Nephron progenitor cell (in vitro differentiated cells): ENCODE measurements at places on chromosomes 2 and 18.

GRCh38 chr2:172446474-172447063, 19.2 kb downstream of the ITGA6 start:
- no peak for DNase-seq

- no peak for DNase-seq
Measured at GRCh38 chr2:28360058-28360717, 32.5 kb upstream of the FOSL2 start.

GRCh38 chr2:5845798-5846330, 153.7 kb downstream of the SOX11 start:
- DNase-seq: no peak

- DNase-seq: no peak
Measured at GRCh38 chr2:225117051-225117716, 74.9 kb upstream of the DOCK10 start.

DNA sequence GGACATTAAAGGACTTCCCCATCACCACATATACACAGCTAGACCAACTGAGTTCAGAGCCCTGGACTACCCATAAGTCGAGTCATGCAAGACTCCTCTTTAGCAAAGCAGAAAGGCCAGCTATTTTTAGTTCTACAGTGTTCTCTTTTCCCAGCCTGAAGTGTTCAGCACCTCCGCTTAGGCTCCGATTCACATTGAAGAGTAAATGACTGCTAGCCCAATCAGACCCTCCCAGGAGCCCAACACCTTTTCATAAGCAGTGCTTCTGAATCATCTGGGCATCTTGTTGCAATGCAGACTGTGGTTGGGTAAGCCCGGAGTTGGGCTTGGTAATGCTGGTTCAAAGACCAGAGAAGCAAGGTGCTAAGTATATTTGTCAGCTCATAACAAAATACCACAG, 138.6 kb upstream of the MSH6 start:
- DNase-seq: no peak

- no peak for DNase-seq
Measured at GRCh38 chr2:150292807-150293206, 194.7 kb downstream of the RND3 start.

- no peak for DNase-seq
Measured at GRCh38 chr18:10312326-10313015, 142.0 kb upstream of the APCDD1 start.

DNA sequence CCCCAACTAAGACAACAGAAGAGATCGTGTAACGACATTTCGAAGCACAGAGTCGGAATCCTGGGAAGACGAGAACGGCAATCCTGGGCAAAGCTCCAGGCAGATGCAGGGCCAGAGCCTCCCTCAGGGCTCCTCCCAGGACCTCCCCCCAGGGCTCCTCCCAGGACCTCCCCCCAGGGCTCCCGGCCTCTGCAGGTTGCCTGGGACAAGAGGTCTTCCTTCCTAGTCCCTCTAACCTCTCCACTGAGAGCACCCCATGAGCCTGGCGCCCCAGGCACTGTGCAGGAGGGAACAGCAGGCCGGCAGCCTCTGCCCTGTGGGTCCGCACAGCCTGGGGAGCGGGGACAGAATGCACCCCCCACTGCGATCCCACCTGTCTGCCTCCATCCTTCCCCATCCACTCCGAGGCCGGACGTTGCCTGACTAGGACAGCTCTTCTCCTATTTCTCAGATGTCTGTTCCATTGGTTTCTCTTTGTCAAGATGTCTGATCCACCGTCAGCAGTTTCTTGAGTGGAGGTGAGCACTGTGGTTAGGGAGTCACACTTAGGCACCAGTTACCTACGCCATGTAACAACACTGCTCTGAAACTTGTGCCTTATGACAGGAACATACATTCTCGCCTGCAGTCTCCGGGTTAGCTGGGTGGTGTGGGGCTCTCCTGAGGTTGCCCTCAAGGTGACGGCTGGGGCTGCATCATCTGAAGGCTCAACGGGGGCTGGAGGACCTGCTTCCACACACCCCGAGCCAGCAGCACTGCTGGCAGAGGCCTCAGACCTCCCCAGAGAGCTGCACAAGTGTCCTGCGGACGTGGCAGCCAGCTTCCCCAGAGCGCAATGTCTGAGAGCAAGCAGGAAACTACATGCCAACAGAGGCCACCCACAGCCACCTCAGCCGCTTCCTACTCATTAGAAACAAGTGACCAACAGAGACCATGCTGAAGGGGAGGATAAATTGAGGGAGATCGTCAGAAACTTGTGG, 28.9 kb downstream of the ADI1 start:
- DNase-seq: no peak

DNA sequence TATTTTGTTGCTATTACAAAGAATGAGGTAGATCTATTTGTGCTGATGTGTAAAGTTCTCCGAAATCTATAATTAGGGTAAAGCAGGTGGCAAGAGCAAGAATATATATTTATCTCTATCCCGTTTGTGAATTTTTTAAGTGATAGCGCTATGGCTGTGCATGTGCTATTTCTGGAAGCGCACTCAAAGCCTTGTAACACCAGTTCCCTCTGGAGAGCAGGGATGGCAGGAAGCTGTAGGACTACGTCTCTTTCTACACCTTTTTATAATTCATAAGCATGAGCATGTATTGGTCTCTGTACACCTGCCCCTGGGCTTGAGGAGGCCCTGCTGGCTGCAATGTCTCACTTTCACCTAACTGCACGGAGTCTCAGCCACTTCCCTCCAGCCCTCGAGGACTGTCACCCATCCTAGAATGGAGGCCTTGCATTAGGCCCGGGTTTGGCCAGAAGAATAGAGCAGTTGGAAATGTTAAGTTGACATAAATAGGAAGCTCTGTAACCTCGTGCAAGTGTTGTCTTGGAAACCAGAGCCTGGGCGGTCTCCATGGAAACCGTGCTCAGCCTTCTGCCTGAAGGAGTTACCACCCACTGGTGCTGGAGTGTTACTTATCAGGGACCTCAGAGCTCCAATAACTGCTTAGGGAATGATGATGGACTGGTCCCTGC, 20.9 kb downstream of the ITM2C start:
- DNase-seq: peak; percentile 64

DNA sequence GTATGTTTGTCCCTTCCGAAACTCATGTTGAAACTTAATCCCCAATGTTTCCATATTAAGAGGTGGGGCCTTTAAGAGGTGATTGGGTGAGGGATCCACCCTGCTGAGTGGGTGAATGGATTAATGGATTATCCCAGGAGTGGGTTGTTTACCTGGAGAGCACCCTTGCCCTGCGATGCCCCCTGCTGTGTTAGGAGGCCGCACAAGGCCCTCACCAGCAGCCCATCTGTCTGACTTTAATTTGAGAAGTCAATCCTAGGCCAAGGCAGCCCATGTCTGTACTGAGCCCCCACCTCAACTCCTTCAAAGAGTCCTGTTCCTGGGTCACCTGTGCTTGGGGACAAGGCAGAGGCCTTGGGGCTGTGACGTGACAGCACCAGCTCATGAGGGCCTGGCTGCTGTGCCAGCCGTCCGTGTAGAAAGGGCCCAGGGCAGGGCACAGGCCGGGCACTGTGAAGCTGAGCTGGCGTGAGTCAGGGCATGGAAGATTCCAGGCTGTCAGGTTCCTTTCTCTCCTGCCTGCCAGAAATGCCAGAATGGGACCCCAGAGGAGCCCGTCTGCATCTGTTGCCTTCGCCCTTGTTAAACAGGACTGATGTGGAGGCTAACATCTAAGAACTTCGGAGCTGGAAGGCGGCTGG, 21.3 kb upstream of the TAF1B start:
- DNase-seq: no peak

GRCh38 chr2:236705295-236706105, 135.9 kb downstream of the ACKR3 start:
- DNase-seq: no peak

- DNase-seq: no peak
Measured at GRCh38 chr2:14569294-14569693, 63.2 kb upstream of the LRATD1 start.

DNA sequence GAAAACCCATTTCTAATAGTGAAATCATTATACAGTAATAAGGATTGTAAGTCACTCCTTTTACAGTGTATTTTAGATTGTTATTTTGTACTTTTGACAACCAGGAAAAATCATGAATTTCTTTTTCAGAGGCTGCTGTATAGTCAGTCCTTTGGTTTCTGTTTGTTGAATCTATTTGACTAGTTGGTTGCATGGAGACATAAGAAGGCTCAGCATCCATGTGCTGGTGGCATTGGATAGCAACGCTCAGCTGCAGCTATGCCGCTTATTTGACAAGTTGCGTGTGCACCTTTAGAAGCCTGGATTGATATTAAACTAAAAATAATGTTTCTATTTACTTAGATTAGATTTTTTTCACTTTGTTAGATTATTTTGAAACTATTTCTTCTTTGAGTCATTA, 254.1 kb upstream of the SYT4 start:
- DNase-seq: no peak

DNA sequence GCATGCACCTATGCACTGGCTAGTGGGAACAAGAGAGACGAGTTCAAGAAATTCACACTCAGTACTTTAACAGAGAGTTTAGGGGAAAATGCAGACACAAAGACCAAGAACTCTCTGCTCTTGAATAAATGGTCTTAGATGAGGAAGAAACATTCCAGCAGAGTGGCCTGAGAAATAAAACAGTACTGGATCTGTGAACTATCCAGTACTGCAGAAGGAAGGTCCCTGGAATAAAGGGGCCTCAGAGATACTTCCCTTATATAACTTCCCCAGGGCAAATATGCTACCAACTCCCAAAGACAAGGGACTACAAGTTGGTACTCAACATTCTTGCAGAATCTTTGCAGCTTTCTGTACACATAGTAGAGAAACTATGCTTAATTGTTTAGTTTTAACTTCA, 70.9 kb upstream of the ARL5A start:
- DNase-seq: no peak

DNA sequence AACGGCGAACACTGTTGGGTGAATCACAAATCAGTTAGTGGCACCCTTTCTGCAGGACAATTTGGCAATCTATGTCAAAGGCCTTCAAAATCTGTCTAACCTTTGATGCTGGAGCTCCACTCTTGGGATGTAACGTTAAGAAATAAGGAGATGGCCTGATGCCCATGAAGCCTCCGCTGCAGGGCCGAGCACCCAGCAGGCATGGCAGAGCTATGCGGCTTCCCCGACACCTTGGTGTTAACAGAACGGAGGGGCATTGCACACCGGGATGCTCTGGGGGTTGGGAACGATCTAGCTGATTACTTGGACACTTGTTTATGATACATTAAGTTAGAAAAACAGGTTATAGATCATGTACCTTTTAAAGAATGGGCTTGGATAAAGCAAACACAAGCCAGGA, 265.3 kb downstream of the HDAC4 start:
- no peak for DNase-seq

DNA sequence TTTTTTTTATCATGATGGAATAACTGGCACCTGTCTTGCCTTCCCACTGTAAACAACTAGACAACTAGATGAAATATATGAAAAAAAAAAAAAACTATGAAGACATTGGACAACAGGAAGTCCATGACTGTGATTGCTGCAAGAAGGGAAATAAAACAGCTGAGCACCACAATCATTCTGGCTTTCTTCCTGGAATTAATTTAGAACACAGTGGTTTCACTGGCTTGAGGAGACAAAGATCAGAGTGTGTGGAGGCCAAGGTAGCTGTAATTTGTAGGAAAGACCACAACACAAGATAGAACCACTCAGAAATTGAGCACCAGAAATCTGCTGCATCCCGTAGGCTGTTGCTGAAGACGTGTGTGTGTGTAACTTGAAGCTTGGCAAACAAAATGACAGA, 121.1 kb upstream of the PID1 start:
- no peak for DNase-seq

DNA sequence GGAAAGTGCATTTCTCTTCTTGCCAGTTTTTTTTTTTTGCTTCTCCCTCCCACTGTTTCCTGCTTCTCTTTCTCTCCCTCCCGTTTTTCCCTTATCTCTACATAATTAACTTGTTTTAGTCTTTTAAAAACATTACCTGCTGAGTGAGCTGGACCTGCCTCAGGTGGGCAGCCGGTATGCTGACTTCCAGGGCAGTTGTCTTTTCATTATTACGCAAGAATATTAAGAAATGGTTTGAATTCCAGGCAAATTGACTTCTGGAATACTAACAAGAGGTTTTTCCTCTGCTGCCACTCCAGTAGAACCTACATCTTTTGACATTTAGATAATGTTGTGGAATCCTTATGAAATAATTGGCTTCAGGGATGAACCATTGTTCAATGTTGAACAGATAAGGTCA, 161.8 kb downstream of the THSD7B start:
- no peak for DNase-seq

- DNase-seq: no peak
Measured at GRCh38 chr2:203583701-203584100, 48.6 kb upstream of the RAPH1 start.

- peak; percentile 63 for DNase-seq
Measured at GRCh38 chr2:119523952-119524694, at the start of gene SCTR. Gene SCTR (minus strand): TSS chr2:119524483. CDS start chr2:119524226, 257 bp downstream.

DNA sequence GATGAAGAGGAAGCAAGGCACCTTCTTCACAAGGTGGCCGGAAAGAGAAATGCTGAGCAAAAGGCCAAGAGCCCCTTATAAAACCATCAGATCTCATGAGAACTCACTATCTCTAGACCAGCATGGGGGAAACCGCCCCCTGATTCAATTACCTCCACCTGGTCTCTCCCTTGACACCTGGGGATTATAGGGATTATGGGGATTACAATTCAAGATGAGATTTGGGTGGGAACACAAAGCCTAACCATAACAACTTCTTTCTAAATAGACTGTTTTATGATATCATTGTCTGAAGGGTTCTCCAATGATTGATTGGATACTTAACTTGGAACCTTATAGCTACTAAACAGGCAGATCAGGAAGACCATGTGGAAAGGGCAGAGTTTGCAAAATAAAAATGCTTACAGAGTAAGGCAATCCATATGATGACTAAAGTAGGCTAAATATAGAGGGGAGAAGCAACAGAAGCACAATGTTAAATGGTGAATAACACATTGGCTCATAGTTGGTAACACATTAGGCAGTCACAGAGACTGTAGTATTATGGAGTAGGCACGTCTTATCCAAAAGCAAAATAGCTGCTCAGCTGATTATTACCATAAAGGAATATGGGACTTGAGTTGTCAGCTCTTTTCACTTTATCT, 179.0 kb downstream of the BARD1 start:
- no peak for DNase-seq
